ENCODE measurements at places on chromosomes 12 and 14.

DNA sequence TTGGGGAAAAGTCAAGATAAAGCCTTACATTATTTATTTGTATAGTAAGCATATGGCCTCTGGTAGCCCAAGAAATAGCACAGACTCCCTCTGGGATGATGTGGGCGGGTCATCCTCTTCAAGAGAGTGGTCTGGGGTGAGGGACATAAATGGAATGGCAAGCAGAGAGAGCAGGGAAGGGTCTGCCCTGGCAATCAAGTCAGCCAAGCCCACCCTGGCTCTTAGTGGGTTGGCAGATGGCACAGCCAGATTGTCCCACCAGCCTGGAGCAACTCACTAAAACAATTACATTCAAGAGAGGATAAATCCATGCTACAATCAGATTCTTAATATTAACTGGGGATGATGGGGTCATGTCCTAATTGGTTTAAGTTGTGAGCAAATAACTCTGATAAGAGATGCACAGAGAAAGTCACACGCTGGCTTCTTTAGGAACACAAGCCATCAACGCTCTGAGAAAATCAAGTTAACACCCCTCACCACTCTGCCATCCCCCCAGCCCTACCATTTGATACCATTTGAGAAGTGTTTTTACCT lies 2.8 kb upstream of the PELI2 start:
- DNase-seq = no peak

- DNase-seq = no peak
These were observed 17.5 kb downstream of the RASSF3 start for GRCh38 chr12:64627771-64628170.

- no peak for DNase-seq
These were observed 313.2 kb downstream of the ATP23 start for GRCh38 chr12:58254463-58255100.

DNA sequence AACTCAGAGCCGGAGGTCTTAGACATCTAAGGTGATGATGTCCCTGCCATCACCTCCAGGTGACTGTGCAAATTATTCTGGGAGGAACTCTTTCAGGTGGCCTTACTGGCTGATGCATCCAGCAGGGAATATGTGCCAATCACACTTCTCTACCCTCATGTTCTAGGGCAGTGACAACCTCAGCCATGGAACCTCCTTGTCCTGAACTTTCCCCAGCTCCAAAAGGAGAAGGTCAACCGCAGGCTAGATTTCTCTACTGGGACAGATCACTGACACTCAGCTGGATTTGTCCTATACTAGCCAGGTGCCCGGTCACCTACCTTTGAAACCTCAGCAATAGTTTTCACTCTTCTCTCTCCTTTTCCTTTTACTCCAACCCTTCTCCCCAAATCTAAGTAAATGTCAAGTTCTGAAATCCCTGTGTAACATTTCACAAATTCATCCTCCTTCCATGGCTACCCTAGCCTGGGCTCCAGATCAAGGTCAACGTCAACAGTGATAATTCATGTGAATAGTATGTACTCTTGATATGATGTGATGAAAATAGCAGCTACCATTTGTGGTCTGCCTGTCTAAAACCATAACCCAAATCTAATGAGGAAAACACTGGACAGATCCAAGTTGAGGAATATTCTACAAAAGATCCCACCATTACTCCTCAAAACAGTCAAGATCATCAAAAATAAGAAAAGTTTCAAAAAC lies 115.0 kb upstream of the EGLN3 start:
- no peak for DNase-seq

DNA sequence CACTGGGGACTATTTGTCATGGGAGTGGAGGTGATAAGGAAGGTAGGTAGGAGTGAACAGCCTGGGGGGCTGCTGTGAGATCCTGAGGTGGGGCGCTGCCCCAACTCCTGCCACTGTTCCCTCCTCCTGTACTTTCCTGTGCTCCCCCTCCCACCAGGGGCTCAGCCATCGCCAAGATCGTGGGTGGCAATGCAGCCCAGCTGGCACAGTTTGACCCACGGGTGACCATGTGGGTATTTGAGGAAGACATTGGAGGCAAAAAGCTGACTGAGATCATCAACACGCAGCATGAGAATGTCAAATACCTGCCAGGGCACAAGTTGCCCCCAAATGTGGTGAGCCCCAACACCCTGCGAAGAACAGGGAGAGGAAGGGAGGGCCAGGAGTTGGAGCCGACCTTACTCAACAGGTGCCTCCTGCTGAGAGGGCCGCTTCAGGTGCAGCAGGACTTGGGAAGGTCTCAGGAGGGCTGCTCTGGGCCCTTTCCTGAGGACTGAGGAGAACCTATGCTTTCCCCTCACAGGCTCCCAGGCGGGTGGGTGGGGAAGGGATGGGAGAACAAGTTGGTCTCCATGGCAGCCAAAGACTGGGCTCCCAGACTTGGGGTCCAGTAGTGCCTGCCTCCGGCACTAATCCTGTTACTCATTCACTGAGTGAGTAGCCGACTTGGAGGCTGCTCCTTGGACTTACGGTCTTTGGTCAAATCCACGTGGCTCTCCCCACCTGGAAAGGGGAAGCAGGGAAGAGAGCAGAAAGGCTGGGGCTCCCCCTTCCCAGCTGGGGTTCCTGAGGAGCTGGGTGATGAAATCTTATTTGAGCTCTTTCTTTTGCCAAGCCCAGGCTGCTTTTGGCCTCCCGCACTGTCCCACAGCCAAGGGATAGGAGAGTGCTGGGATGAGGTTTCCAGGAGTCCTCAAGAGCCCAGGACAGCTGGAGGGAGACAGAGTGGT lies 884 bp downstream of the GPD1 start:
- DNase-seq = no peak

DNA sequence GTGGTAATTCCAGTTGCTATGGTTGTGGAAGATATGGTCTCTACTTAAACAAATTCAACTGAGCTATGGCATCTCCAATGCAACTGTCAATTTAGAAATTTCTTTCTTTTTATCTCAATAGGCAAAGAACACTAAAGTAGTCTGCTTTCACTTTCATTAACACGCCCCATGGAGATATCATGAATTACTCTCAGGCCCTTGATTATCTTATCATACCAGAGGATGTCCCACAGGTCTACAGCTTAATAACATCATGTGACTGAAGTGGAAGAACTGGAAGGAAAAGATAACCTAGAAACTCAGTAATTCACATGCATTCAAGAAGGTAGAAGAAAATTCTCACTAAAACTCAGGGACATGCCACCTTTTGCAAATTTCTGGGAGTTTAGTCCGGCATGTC lies 114.3 kb downstream of the FLRT2 start:
- DNase-seq = no peak

- DNase-seq = no peak
These were observed 81.2 kb downstream of the COX16 start for GRCh38 chr14:70278281-70278680.

- no peak for DNase-seq
These were observed 7.8 kb upstream of the AMN start for GRCh38 chr14:102914474-102915291.

DNA sequence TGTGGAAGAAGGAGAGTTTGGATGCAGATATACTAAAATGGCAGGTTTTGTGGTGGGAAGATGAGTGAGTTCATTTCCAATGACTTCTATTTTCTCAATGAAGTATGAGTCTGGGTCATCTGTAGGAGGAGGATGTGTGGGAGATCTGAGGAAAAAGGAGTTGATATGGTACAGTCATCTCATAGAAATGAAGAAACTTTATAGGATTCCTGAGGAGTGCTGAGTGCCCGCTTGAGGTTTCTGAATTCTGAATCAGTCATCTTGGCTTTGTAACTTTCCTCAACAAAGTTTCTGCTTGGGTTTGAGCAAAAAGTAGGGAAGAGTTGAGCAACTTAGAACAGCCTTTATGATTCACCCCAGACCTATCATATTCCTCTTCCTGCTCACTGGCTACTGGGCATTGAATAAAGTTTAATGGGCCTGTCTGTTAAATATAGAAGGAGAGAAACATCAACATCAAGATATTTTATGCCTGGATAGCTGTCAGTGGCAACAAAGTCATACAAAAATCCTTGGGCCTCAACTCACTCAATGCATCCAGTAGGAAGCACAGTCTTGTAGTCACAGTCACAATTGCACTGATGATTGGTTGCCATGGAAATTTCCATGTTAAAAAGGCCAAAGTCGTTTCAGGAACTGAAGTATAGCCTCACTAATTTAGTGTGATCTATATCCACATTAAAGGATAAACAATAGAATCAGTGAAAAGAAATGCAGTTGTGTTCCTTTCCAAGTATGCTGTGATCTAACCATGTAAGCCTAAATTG lies 284.7 kb downstream of the DUSP6 start:
- no peak for DNase-seq

GRCh38 chr14:24280797-24281460 lies 9.5 kb upstream of the RABGGTA start:
- no peak for DNase-seq

GRCh38 chr12:1533205-1533601 lies 61.2 kb downstream of the FBXL14 start:
- DNase-seq = no peak

- no peak for DNase-seq
These were observed 161.1 kb downstream of the PPFIA2 start for GRCh38 chr12:81597928-81598604.

- no peak for DNase-seq
These were observed 68.4 kb downstream of the GALNT16 start for GRCh38 chr14:69328317-69328716.

DNA sequence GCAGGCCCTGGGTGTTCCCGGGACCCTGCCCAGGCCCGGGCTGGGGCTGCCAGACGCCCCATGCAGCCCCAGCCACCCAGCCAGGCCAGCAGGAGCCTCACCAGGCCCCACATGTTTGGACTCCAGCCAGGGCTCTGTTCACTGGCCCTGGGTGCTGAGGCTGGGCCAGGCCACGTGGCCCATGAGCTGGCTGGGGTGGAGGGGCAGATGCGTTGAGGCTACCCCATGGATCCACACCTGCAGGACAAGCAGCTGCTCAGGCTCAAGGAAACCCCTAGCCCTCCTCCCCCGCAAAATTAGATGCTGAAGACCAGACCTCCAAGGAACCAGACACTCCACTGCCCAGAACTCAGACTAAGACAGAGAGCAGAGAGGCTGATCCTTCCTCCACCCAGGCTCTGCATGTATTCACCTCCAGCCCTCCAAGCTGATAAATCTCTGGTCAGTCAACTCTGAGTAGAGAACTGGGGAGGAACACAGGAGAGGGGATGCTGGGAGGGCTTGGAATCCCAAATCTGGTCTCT lies 1.6 kb downstream of the CDH24 start:
- no peak for DNase-seq

DNA sequence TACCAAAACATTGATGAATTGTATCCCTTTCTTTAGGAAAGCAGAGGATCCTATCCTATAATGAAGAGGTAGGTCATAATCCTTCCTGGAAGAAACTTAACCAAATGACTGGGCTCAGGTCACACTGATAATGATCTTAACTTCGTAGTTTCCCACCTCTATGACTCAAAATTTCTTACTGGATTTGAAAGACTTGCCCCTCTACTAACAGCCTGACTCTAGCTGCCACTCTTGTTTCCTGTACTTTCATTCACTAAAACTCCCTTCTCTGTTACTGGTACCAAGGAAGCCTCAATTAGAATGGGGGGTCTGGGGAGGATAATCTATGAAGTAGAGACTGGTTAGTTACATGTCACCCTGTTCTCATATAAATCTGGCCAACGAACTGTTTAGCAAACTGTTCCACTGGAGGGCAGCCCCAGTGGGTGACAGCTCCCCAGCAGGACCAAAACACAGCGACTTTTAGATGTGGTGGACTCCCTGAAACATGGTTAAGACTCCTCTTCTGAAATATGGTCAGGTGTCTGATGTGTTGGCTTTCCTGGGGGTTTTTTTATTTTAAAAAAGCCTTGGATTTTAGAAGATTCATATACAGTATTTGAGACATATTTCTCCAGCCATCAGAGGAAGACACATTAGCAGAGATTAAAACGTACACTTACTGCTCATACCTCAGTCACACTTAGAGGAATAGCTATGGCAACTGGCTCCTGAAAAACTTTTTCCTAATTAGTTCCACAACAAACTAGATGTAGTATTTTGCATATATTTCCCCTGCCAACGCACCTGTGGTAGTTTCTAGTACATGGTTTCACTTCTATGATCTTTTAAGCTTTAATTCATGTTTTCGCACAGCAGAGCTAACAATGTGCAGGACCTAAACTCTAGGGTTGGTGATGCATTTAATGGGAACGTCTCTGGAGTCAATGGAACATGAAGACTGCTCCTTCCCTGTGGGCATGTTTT lies 72.3 kb downstream of the ACADS start:
- no peak for DNase-seq

GRCh38 chr12:31368666-31369361 lies 42.9 kb upstream of the SINHCAF start:
- peak; percentile 41 for DNase-seq

All from NCI-H187 (cell line).